ENCODE measurements at places on chromosomes 3 and 15.

DNA sequence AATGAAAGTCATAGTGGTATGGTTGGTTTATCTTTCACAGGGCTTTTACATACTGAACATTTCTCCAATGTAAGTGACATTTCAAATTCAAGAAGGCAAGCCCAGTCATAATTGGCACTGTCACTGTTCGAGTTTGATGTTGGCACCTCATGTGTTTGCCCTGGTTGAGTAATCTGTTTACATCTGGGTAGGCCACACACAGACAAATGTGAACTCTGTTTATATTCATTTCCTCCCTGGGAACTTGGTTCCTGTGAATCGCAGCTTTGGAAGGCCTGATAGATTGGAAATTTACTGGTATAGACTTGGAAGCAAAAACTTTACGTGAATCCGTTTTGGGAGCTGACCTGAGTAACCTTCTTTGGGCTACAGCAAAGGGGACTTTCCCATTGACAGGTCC, 395.2 kb upstream of the AZI2 start:
- no peak for DNase-seq

- DNase-seq = no peak
These were observed 11.7 kb downstream of the PXYLP1 start for GRCh38 chr3:141243271-141243707.

GRCh38 chr3:158711886-158712285, 20.4 kb downstream of the RARRES1 start:
- DNase-seq = no peak

- no peak for DNase-seq
These were observed 279.3 kb upstream of the RASGRP1 start for GRCh38 chr15:38843736-38844590.

GRCh38 chr3:107465064-107465631, 57.6 kb upstream of the BBX start:
- DNase-seq = no peak
